ENCODE measurements at places on chromosomes 2 and 18.

DNA sequence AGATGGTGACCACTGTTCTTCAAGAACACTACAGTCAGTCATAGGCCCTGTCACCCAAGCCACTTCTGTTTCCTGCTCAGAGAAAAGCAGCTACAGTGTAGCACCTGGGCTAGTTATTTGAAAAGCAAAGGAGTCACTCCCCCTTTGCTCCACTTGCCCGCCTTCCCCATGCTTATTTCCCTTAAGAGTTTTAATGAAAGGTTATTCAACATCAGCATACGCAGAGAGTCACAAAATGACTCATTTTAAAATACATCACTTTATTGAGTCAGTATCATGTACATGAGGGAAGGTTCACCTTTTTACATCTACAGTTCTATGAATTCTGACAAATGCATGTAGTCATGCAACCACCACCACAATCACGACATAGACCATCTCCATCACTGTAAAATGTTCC, 71.3 kb downstream of the TNFRSF11A start:
- no peak for DNase-seq

- DNase-seq, result no peak
Observed at GRCh38 chr2:6342273-6342920, 523.3 kb downstream of the CMPK2 start.

DNA sequence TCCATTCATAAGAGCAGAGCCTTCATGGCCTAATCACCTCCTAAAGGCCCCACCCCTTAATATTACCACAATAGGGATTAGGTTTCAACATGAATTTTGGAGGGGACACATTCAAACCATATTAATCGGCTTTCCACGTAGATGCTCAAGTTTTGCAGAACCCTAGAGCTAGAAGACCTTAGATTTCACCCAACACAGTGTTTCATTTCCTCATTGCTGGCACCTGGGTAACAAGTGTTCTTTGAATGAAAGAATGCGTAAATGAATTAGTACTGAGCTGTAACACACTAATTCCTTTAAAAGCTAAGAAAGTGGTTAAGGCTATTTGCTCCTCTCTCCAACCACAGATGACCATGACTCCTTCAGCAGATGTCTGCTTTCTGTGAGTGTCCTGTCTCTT, 252.5 kb downstream of the SMAD2 start:
- DNase-seq, result no peak

DNA sequence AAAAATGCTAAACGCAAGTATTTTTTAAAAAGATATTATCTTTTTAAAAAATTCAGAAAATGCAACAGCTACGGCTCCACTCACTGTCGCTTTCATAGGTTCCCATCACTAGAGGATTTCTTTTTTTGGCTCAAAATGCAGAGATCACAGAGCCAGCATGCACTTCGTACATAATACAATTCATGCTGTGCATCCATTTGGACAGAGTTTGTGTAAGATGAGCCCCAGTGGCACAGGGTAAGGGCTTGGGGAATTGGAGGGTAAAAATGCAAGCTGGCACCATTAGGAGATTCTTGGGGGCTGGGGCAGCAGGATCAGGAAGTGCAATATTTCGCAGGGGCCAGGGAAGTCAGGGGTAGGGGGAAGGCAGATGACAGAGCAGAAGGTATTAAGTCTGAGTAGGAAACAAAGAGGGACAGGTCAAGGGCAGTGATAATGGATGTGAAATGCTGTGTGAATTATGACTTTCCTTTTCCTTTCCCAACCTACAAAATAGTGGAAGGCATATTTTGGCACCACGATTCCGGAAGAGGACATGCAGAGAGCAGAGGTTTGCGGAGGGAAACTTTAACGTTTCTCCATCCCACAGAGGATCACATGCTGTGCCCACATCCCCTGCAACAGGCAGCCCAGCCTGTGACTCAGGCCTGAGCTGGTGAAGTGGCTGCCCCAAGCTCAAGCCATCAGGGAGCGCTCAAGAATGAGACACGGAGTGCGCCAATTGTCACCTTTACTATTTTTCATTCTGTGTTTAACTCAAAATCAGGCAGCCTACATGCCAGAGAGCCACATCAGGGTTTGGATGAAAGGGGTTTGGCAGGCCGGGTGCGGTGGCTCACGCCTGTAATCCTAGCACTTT, 4.7 kb downstream of the CAPG start:
- peak; percentile 68 for DNase-seq

- no peak for DNase-seq
Observed at GRCh38 chr2:199395311-199395710, 62.4 kb downstream of the SATB2 start.

DNA sequence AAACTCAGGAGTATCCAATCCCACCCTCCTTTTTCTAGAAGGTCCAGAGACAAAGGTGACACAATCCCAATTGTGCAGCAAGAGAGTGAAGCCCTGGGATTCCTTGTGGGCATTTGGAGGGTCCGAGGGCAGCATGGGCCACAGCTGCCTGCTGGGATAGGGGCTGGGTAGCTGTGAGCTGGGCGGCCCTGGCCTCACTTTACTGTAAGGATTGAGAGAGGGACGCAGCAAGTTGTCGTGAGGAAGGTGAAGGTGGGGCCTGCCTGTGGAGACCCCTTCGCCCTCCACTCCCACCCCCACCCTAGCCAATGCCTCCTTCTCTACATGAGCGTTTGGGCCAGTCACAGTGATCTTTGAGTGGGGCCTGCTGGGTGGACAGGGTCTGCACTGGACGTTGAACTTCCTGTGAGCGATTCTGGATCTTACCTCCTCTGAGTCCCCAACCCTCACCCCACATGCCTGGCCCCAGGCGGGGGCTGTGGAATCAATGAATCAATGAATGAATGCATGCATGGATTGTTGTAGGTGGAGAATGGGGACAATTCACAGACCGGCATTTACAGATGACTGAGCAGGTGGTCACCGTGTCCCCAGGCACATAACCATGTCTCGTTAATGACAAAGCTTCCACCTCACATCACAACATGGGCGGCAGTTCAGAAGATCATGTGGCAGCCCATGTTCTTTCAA, 107.2 kb downstream of the INHBB start:
- DNase-seq, result no peak

GRCh38 chr2:71989671-71990070, 158.0 kb downstream of the CYP26B1 start:
- no peak for DNase-seq

- DNase-seq, result no peak
Observed at GRCh38 chr2:43376523-43377198, 150.3 kb upstream of the ZFP36L2 start.

DNA sequence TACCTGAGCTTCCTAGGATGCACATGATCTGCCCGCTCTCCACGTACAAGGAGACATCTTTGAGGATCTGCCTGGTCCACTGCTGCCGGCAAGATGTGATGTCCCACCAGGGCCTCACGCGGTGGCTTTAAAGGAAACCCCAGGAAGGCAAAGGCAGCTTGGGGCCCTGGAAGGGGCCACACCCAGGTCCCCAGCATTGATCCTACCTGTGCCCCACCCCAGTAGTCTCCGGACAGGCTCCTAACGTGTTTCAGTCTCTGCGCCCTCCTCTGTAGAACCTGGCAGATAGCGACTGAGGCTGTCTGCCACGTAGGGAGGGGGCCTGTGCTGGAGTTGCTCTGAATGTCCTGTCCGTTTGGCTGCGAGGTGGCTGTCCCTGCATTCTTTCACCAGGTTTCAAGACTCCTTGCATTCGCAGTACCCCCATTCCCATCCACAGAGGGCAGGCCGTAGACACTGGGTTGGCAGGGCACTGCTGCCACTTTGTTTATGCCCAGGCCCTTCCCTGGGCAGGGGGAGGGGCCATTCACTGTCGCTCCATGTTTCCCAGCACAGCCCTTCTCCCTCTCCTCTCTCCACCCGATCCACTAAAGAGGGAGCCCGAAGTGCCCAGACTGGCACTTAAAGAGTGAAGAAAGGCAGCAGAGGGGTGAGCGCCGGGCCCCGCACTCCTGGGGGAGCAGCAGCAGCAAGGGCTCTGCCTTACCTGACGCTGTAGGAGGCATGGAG, 644 bp downstream of the ABCG5 start:
- no peak for DNase-seq

GRCh38 chr18:53796040-53796729, 428.3 kb downstream of the MBD2 start:
- DNase-seq, result no peak

DNA sequence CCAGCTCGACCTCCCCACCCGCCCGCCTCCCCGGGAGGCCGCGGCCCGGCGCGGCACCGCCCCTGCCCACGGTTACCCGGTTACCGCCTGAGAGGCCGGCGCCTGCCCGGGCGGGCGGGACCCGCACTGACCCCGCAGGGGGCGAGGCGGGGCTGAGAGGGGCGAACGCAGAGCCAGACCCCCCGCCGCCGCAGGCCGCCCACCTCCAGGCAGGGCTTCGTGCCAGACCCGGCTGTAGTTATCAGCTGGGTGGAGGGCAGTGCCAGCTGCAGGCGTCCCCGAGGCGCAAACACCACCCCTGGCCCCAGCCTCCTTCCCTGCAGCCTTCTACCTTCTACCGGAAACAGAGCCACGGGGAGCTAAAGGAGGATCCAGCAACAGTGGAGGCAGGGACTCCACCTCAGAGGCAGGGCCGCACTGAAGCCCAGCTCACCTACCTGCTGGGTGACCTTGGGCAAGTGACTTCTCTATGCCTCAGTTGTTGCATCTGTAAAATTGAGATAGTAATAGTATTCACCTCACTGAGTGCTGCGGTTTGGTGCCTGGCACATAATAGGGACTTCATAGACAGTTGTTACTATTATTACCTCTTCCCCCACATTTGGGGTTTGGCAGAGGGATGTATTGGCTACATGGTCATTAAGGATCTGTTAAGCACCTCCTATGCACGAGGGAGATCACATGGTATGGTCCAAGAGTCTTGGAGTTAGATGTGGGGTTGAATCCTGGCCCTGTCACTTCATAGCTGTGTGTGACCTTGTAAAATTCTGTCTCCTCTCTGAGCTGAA, 231.6 kb upstream of the SMAD2 start:
- DNase-seq, result no peak

GRCh38 chr2:153294199-153294786, 184.3 kb downstream of the RPRM start:
- no peak for DNase-seq

- no peak for DNase-seq
Observed at GRCh38 chr2:225056330-225057073, 14.2 kb upstream of the DOCK10 start.

GRCh38 chr2:26580151-26580550, 61.0 kb downstream of the CIB4 start:
- no peak for DNase-seq

GRCh38 chr2:7508296-7508943, 591.2 kb downstream of the RNF144A start:
- DNase-seq, result no peak

GRCh38 chr18:21513292-21513691, 87.2 kb downstream of the ESCO1 start:
- no peak for DNase-seq

GRCh38 chr2:111116843-111117597, 3.7 kb upstream of the BCL2L11 start:
- peak; percentile 88 for DNase-seq

GRCh38 chr18:58048081-58048642, 4.1 kb downstream of the NEDD4L start:
- DNase-seq, result no peak

- no peak for DNase-seq
Observed at GRCh38 chr18:23163786-23164533, 28.7 kb downstream of the CABLES1 start.

GRCh38 chr18:8704361-8705237, 757 bp upstream of the MTCL1 start:
- peak; percentile 88 for DNase-seq

DNA sequence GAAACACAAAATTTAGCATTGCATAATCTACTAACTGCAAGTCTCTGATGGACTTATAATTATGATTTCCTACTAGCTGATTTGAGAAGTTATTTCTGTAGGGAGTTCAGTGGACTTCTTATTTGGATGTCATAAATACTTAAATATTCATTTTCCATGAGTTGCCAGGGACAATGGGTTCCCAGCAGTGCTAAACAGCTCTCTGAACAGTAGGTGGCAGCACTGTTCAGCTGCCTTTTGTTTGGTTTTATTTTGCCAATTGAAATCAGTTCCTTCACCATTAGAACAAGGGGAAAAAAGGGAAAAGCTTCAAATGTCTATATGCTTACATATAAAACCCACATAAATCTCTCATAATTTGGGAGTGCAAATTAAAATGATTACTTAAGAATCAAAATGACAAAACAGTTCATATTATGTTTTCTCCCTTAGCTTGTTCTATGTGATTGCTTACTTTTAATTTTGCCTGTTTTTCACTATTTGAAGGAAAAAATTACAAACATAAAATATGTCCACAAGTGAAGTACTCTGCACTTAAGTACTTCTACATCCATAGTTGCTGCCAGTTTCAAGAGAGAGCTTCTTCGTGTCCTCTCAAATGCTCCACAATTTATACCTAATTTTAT, 898.9 kb downstream of the CPS1 start:
- DNase-seq, result peak; percentile 18

DNA sequence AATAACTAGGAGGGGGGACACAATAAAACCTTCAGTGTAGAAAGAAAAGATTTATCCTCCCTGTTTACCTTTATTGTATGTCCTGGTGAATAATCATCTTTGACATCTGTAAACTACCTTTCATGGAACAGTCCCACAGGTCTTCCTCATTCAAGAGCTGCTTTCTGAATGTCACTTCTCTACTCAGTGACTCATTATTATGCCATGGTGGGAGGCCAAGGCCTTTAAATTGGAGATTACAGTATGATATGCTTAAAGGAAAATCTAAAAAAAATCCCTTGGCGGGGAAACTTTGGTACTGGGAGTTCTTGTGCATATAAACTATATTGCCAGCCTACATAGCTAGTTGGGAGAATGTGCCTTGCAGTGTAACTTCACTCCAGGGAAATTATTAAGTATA, 713.0 kb downstream of the TDRD15 start:
- no peak for DNase-seq

- no peak for DNase-seq
Observed at GRCh38 chr2:23593752-23594459, 208.9 kb downstream of the KLHL29 start.

DNA sequence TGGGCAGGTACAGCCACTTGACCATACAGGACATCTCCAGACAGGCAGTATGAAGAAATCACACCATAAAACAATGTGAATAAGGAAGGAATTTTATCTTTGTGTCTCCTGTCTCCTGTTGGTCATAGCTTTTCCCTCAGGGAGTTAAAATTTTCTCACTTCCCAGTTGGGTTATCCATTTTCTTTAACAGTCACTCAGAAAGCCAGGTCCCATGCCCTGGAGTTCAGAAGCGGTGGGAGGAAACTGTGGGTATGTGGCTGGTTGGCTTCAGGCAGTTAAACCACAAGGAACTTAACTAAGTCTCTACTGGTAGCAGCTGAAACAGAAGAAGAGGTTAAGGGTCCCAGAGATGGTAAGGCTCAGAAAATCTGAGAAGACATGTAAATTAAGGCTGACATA, 6.5 kb upstream of the SMAD2 start:
- no peak for DNase-seq

DNA sequence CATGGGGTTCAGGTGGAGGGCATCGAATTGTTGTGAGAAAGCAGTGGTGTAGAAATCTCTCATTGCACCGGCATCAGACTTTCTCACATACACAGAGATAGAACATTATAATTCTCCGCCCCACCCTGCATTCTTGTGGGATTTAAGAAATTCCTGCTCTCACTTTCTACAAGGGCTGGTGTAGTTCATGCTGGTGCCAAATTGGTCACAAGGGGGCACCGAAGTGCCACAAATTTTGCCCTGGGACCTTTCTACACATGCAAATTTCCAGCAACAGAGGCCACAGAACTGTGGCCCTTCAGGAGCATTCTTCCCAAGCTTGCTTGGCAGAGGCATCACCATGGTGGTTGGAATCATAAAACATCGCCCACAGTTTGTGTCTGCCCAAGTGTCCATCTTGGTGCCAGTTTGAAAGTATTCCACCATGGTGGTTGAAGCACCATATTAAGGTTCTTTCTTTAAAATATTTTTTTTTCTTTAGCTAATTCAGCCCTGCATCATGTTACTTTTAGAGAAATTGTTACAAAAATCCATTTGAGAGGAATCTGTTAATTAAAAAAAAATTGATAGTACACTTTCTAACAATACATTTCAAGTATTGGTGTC, 521.2 kb upstream of the FANCL start:
- DNase-seq, result peak; percentile 44

All from HTR-8/SVneo (cell line).